Ovary (tissue), 10 donors: ENCODE measurements at places on chromosomes 1 and 21. TPM values are rescaled to one million over a fixed set of nuclear protein-coding genes. Genes with fewer than 3 reads are reported as not detected.

- H3K4me1 ChIP-seq = no peaks in the 10 kb centered on the region
- H3K27me3 ChIP-seq = no peaks in the 10 kb centered on the region
- H3K27ac ChIP-seq = no peak overlapping the region
- H3K36me3 ChIP-seq = no peaks in the 10 kb centered on the region
- no peak for DNase-seq
These were observed 95.0 kb upstream of the COL6A1 start for GRCh38 chr21:45886610-45887026.

DNA sequence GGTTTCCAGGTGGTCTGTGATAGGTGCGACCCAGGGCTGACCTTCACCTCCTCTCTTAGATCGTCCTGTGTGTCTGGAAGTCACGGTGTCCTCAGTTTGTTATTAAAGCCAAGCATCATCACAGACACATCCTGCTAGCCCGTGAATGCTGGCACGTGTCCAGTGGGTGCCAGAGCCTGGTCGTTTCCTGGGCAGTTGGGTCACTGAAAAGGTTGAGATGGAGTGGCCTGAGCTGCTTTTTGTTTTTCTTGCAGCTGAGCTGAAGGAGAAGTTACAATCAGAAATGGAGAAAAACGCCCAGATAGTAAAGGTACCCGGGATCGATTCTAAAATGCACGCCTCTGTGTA lies 23.2 kb downstream of the PCNT start:
- no peak overlapping the region for H3K27ac ChIP-seq
- DNase-seq = no peak
- no peaks in the 10 kb centered on the region for H3K27me3 ChIP-seq
- H3K4me3 ChIP-seq = no peak overlapping the region
- no peaks in the 10 kb centered on the region for H3K36me3 ChIP-seq

RASAL2 gene
- total RNA-seq = 16.3 TPM

GRCh38 chr1:48190881-48191280 lies 31.6 kb upstream of the SLC5A9 start:
- no peaks in the 10 kb centered on the region for H3K27me3 ChIP-seq
- DNase-seq = no peak
- no peak overlapping the region for H3K27ac ChIP-seq

- H3K36me3 ChIP-seq = no peaks in the 10 kb centered on the region
- no peaks in the 10 kb centered on the region for H3K4me1 ChIP-seq
- H3K27ac ChIP-seq = no peak overlapping the region
- no peaks in the 10 kb centered on the region for H3K27me3 ChIP-seq
These were observed 139.7 kb upstream of the BEND5 start for GRCh38 chr1:48916130-48917069.

DNA sequence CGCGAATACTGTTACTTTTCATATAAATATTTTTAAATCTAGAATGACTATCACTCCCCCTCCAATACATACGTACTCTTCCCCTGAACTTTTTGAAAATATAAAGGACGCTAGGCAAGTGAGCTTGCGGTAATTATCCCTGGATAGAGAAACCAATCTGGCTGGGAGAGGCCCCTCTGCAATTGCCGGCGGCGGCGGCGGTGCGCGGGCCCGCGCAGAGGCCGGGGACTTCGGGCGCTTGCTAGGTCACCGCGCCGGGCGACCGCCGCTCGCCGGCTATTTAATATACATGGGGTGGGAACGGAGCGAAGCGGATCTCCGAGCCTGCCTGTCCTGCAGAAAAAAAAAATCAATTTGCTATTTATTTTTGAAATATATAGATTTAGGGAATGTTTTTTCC lies 416.3 kb upstream of the ESRRG start:
- H3K27me3 ChIP-seq = no peaks in the 10 kb centered on the region
- no peaks in the 10 kb centered on the region for H3K36me3 ChIP-seq
- no peak for DNase-seq
- no peak overlapping the region for H3K27ac ChIP-seq

GRCh38 chr1:64508629-64509028 lies 38.7 kb downstream of the CACHD1 start:
- H3K4me3 ChIP-seq = no peak overlapping the region
- H3K27me3 ChIP-seq = no peaks in the 10 kb centered on the region
- no peak for DNase-seq
- H3K36me3 ChIP-seq = no peaks in the 10 kb centered on the region
- peaks cover 33% of the 10 kb centered on the region for H3K4me1 ChIP-seq

DNA sequence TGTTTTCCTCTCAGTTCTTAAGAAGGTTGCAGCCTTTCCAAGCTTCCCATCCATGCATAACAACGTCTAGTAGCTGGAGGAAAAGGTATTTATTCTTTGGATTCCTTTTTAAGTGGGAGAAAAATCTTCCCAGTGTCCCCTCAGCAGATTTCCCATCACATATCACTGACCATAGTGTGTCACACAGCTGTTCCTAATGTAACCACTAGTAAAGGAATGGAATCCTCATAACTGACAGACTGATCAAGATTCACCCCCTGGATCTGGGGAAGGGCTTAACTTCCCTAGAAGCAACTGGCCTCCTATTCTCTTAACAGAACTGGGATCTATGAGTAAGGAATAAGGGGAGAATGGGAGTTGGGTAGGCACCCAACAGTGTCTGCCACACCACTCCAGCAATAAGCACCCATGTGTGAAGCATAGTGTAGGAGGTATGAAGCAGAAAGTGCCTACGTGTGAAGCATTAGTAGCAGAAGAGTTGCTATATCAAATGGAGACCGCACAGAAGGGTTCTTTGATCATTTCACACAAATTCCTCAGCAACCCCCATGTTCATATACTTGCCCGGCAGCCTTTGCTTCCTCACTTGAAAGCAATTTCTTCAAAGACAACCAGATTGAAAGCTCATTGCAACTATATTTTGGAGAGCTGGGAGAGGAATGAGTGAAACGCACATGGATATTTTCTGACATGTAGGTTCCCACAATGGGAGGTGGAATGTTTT lies 28.2 kb upstream of the DNAH14 start:
- no peaks in the 10 kb centered on the region for H3K27me3 ChIP-seq
- no peaks in the 10 kb centered on the region for H3K36me3 ChIP-seq
- H3K27ac ChIP-seq = no peak overlapping the region
- no peak for DNase-seq
- H3K4me1 ChIP-seq = no peaks in the 10 kb centered on the region

DNA sequence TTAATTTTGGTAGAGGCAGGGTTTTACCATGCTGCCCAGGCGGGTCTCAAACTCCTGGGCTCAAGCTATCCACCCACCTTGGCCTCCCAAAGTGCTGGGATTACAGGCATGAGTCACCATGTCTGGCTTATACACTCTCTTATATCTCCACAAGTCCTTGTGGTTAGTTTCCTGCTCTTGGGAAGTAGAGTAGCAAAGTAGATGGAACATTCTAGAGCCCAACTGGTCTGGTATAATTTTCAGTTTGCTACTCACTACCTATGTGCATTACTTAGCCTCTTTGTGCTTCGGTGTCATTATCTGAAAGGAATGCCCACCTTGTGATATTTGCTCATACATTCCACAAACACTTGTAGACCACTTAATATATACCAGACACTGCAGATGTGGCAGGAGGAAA lies 96.6 kb upstream of the IPO9 start:
- H3K4me1 ChIP-seq = peaks cover 2% of the 10 kb centered on the region
- no peaks in the 10 kb centered on the region for H3K27me3 ChIP-seq

- DNase-seq = no peak
- no peaks in the 10 kb centered on the region for H3K4me1 ChIP-seq
- no peaks in the 10 kb centered on the region for H3K36me3 ChIP-seq
- no peaks in the 10 kb centered on the region for H3K27me3 ChIP-seq
- no peak overlapping the region for H3K4me3 ChIP-seq
These were observed 19.3 kb downstream of the PGLYRP3 start for GRCh38 chr1:153293480-153293775.

DNA sequence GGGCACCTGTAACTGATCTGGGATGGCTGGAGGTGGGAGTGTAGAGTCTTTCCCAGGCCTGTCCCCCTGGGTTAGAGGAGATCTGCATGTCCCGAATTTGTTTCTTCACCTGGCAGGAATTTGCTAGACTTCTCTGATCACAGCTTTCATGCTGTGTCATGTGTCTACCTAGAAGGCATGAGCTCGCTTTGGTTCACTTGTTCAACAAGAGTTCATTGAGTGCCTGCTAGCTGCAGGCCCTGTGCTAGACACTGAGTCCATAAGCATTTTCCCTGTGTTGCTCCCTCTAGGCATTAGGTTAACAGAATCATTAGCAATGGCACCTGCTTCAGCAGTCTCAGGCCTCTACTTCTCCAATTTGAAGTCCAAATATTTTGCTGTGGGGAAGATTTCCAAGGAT lies 101.6 kb downstream of the MTR start:
- no peaks in the 10 kb centered on the region for H3K4me1 ChIP-seq
- no peaks in the 10 kb centered on the region for H3K36me3 ChIP-seq
- H3K4me3 ChIP-seq = no peak overlapping the region
- no peaks in the 10 kb centered on the region for H3K27me3 ChIP-seq
- H3K27ac ChIP-seq = no peak overlapping the region

DNA sequence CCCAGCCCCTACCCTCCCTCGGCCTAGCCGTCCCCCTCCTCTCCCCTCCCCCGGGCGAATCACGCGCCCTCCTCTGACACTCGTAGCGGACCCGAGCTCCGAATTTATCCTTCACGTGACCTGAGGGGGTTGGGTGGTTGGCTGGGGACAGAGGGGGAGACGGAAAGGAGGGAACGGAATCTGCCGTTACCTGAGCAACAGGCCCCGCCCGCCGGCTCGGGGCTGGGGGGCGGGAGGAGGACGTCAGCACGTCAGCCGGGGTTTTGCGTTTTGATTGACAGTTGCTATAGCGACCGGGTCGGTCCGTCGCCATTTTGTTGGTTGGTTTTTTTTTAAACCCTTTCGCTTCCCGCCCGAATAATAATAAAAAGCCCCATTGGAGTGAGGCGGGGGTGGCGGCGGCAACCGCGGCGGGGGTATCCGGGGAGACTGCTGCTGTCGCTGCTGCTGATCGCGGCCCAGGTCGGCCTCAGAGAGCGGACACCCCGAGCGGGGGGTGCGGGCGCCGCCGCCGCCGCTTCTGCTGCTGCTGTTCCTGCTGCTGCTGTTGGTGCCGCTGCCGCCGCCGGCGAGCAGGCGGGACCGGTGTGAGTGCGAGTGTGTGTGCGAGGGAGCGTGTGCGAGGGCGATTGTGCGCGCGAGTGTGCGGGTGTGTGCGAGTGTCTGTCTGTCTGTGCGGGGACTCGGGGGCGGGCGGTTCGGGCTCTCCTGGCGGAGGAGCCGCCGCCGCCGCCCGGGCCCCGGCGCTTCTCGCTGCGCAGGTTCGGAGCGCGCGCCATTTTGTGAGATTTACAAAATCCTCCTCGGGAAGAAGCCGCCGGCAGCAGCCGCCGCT lies at the start of gene DYRK1A:
DYRK1A (plus strand) TSS at position 292 of the 835 bp plus-strand sequence. CDS start 53,602 bp downstream, outside the sequence.
- DNase-seq = peak; percentile 99
- no peaks in the 10 kb centered on the region for H3K4me1 ChIP-seq
- no peaks in the 10 kb centered on the region for H3K27me3 ChIP-seq
- peak within 1 kb of the TSS; percentile 100 for H3K27ac ChIP-seq
- H3K4me3 ChIP-seq = peak within 1 kb of the TSS; percentile 99
- no peaks in the 10 kb centered on the region for H3K36me3 ChIP-seq

PLCH2 gene
- 0.24 TPM for total RNA-seq

DNA sequence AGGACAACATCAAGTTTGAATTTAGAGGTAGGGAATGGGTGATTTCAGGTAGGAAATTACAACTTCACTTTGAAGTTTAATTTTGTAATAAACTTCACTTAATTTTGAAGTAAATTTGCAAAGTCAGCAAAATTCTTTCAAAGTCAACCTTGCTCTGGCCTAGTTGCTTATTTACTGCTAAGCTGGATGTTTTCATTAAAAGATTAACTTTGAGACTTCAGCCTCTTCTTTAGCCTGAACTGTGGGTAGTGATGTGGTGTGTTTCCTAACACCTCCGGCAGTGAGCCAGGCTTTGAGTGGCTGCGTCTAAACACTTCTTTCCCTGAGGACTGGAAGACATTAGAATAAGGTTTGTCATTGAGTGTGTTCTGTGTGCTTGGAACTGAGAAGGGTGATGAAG lies at the start of gene HAO2:
HAO2 (plus strand) TSS at position 232 of the 400 bp plus-strand sequence. CDS start 12,301 bp downstream, outside the sequence.
- no peak within 1 kb of the TSS for H3K4me3 ChIP-seq
- H3K36me3 ChIP-seq = no peaks in the 10 kb centered on the region
- no peak for DNase-seq
- no peaks in the 10 kb centered on the region for H3K27me3 ChIP-seq
- H3K4me1 ChIP-seq = no peaks in the 10 kb centered on the region

SIM2 gene
- 0.11 TPM for total RNA-seq

DNA sequence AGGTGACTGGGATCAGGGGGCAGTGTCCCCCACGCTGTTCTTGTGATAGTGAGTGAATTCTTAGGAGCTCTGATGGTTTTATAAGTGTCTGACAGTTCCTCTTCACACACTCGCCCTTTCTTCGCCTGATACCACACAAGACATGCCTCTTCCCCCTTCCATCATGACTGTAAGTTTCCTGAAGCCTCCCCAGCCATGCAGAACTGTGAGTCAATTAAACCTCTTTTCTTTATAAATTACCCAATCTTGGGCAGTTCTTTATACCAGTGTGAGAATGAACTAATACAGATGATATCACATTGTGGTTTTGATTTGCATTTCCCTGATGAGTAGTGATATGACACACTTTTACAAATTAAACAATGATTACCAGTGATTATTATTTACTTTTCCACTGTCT lies 229.9 kb downstream of the AKT3 start:
- no peak for DNase-seq
- H3K27me3 ChIP-seq = no peaks in the 10 kb centered on the region
- no peaks in the 10 kb centered on the region for H3K4me1 ChIP-seq
- H3K4me3 ChIP-seq = no peak overlapping the region

NHLH1 gene
- total RNA-seq = 0.08 TPM

- no peaks in the 10 kb centered on the region for H3K36me3 ChIP-seq
- H3K4me1 ChIP-seq = no peaks in the 10 kb centered on the region
- no peak for DNase-seq
- no peak overlapping the region for H3K27ac ChIP-seq
These were observed 29.5 kb downstream of the ARHGEF16 start for GRCh38 chr1:3483801-3484444.

SPRR2E gene
- total RNA-seq = 1.3 TPM

DNA sequence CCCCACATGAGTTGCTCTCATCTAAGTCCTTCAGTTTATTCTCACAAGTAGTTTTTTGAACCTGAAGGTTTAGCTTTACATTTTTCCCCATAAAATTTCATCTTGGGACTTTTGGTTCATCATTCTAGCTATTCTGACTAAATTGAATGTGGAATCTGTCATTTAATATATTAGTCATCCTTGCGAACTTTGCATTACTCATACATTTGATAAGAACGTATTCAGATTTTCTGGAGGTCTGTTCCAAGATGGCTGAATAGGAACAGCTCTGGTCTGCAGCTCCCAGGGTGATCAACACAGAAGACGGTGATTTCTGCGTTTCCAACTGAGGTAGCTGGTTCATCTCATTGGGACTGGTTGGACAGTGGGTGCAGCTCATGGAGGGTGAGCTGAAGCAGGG lies 59.8 kb upstream of the CSF1 start:
- no peaks in the 10 kb centered on the region for H3K4me1 ChIP-seq
- H3K27me3 ChIP-seq = no peaks in the 10 kb centered on the region
- H3K4me3 ChIP-seq = no peak overlapping the region
- no peak overlapping the region for H3K27ac ChIP-seq
- no peaks in the 10 kb centered on the region for H3K36me3 ChIP-seq

GRCh38 chr1:178702146-178702545 lies 22.9 kb upstream of the RALGPS2 start:
- H3K27ac ChIP-seq = no peak overlapping the region
- no peaks in the 10 kb centered on the region for H3K27me3 ChIP-seq
- DNase-seq = no peak
- H3K4me3 ChIP-seq = no peak overlapping the region
- H3K4me1 ChIP-seq = no peaks in the 10 kb centered on the region
- no peaks in the 10 kb centered on the region for H3K36me3 ChIP-seq

- no peak overlapping the region for H3K4me3 ChIP-seq
- no peak for DNase-seq
- H3K4me1 ChIP-seq = peaks cover 2% of the 10 kb centered on the region
These were observed 7.6 kb downstream of the RPL5 start for GRCh38 chr1:92839442-92839841.
